ENCODE measurements at places on chromosomes 12 and 14.

DNA sequence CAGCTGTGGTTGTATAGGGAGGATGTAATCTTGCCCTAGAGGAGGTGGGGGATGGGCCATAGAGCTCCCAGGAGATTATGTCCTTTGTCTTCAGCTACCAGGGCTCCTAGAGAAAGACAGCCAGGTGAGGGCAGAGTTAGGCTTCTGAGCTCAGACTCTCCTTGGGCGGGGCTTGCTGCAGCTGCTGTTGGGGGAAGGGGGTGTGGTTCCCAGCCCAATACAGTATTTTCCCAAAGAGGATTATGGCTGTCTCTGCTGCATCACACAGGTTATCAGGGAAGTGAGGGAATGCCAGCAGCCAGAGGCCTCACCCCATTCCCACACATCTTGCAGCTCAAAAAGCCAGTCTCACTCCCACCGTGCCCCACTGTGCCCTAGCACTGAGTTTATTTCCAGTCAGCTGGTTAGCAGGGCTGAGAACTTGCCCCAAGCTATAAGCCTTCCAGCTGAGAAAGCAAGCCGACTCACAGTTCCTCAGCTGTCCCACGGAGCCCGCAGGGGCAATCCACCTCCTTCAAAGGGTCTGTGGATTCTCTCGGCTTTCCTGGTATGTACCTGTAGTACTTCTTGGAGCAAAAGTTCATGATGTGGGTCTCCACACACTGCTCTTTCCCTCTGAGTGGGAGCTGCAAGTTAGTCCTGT lies 217.3 kb upstream of the CPNE8 start:
- DNase-seq = no peak

- DNase-seq = no peak
These were observed at the start of gene AMN for GRCh38 chr14:102922490-102923200. AMN (plus strand) TSS chr14:102922663; CDS start chr14:102922689, 26 bp downstream.

DNA sequence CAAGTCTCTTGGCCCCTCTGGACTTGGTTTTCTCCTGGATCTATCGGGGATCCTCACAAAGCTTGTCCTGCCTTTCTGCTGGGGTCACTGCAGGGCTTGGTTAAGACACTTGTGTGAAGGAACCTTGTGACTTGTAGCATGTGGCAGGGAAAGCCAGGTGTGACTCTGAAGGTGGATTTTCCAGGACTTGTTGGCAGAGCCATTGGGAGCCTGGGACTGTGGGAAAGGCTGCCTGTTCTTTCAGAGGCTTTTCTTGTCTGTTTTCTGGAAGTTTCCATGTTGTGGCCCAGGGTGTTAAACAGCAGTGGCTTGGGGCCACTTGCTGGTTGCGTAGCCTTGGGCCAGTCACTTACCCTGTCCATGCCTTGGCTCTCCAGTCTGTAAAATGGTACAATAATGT lies 12.6 kb downstream of the KMT5A start:
- no peak for DNase-seq

- DNase-seq = no peak
These were observed 1052.9 kb downstream of the GALC start for GRCh38 chr14:86940106-86940505.

GRCh38 chr12:85280984-85281630 lies 1.1 kb downstream of the ALX1 start:
- DNase-seq = no peak

DNA sequence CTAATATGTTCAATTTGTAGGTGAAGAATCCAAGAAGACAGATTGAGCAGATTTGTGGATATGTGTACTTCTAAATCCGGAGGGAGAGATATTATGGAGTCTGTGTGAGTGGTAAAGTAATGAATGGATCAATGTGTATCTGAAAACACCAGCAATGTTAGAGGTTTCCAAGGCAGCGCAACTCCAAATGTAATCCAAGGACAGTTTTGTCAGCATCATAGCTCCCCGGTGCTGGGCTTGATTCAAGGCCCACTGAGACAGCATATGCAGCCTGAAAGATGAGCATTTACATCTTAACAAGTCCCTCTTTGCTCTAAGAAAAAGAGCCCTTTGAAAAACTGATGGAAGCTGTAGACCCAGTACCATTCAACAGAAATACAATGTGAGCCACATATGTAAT lies 38.3 kb upstream of the FRMD6 start:
- DNase-seq = no peak

DNA sequence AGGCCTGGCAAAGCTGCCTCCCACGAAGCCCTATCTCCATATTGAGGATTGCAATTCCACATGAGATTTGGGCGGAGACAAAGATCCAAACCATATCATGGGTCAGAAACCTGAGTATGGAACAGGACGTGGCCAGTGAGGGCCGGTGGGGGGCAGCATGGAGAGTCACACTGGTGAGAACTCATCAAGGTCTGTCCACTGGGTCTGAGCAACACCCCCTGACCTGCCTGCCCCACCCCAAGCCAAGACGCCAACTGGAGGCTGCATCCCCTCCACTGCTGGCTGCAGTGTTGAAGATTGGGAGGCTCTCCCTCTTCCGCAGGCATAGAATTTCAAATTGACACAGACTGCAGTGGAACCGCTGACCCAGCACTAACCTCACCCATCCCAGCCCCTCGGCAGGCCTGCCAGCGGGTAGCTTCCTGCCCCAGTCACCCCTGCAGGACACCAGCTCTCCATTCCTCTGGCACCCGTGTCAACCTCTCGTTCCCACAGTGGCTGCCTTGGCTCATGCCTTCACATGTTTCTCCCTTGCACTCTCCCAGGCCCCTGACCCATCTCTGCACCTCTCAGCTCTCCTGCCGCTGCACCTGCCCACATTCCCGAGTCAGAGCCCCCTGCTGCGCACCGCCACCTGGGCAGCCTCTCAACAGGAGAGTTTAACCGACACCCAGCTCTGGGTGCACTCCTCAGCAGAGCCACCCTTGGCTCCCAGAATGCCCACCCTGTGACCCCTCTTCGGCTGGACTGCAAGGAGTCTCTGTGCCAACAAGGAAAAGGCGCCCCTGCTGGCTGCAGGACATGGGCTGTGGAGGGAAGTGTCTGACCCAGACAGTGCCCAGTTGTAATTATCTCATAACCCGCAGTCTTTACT lies 45.2 kb upstream of the PPP2R5C start:
- DNase-seq = no peak

GRCh38 chr14:101817501-101818001 lies 56.0 kb downstream of the PPP2R5C start:
- DNase-seq = no peak

- no peak for DNase-seq
These were observed 114.2 kb downstream of the DPF3 start for GRCh38 chr14:72779679-72780078.

DNA sequence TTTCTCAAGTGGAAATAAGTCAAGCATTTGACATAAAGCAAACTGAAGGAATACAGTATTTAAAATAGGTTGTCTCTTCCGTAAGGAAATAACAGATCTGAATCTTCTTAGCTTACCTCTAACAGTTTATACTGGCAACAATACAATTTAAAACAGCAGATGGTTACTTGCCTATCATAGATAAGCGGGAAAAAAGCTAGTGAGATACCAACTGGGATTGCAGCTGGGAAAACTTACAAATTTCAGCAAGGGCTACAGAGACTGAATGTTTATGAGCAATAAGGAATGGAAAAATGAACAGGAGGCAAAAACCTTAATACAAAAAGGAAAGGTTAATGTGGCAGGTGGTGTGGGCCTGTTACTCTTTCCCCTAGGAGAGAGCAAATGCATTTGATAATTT lies 220.0 kb downstream of the RASSF9 start:
- DNase-seq = no peak

- DNase-seq = no peak
These were observed 20.7 kb upstream of the SDR39U1 start for GRCh38 chr14:24463017-24463883.

DNA sequence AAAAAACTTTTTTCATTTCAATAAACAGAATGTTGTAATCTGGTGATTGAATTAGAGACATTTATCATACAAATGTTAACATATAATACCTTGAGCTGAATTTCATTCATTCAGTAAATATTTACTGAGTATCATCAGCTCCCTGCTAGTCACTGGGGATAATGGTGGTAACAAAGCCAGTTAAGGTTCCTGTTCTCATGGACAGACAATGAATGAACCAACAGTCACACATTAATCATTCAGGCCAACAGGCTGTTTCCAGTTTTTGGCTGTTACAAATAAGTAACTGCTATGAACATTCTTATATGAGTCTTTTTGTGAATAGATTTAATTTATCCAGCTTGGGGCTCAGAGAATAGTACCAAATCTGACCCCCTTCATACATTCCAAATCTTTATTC lies 13.5 kb downstream of the EXD2 start:
- DNase-seq = no peak

DNA sequence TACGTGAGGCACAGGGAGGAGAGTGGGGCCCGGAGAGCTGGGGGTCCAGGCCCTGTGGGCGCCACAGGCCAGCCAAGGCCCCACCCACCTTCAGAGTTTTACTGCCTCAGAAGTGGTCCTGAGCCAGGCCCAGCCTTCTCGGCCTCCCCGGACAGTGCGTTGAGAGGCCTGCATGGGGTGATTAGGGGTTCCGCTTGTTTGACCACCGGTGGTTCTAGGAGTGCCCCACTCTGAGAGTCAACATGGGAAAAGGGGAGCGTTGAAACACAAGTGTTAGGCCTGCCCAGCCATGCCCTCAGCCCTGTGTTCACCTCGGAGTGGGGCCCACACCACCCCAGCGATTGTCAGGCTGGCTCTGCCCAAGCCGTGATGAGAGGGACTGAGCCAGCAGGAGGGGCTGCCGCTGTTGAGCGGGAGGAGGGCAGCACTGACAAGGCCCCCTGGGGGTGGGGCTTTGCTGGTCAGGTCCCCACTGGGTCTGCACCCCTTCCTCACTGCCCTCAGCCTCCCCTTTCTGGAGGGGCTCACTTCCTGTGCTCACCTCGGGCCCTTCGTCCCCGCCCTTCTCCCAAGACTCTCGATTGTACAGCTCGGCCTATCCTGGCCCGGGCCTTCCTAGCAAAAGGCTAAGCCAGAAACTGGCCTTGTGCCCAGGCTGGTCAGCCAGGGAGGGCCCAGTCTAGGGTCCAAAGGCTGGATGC lies 4.8 kb downstream of the CKB start:
- DNase-seq = no peak
